ENCODE measurements at places on chromosomes 4 and X.

GRCh38 chr4:166091912-166092510 is 219.0 kb downstream of the TLL1 start:
- no peak for DNase-seq

- DNase-seq: no peak
Measured at GRCh38 chrX:150664290-150664689, 28.9 kb upstream of the MTMR1 start.

GRCh38 chr4:51932684-51933083 is 87.5 kb downstream of the LRRC66 start:
- no peak for DNase-seq

GRCh38 chr4:86159216-86159615 is 200.6 kb downstream of the MAPK10 start:
- DNase-seq: no peak

DNA sequence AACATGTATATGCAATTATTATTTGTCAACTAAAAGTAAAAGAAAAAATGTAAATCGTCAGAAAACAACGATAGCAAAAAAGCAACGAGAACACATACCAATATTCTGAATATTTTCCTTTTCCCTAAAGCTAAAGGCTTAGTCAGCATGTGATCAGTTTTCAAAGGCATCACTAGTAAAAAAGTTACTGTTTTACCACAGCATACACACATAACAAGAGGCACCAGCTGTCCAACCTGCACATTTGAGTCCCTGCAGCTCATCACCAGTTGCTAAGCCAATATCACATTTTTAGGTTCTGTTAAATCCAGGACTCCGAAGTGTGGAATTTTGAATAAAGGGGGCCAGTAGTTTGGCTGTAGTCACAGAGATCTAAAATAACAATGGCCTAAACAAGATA is 203.8 kb downstream of the ADGRA3 start:
- no peak for DNase-seq

DNA sequence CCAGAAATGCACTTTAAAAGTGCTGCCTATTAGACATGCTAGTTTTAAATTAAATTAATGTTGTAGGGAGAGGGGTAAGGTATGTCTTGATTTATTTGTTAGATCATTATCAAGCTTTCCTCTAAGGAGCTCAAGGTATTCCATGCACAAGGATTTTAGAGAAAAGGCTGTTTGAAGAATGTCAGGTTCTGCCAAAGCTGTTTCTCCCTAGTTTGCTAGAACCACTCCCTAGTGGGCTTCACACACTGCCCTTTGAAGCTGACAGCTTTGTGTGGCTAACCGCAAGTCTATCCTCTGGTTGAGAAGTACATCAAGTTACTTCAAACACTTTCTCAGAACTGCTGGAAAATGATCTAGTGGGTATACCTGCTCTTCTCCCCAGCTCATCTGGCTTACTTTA is 32.3 kb downstream of the RASL11B start:
- no peak for DNase-seq

DNA sequence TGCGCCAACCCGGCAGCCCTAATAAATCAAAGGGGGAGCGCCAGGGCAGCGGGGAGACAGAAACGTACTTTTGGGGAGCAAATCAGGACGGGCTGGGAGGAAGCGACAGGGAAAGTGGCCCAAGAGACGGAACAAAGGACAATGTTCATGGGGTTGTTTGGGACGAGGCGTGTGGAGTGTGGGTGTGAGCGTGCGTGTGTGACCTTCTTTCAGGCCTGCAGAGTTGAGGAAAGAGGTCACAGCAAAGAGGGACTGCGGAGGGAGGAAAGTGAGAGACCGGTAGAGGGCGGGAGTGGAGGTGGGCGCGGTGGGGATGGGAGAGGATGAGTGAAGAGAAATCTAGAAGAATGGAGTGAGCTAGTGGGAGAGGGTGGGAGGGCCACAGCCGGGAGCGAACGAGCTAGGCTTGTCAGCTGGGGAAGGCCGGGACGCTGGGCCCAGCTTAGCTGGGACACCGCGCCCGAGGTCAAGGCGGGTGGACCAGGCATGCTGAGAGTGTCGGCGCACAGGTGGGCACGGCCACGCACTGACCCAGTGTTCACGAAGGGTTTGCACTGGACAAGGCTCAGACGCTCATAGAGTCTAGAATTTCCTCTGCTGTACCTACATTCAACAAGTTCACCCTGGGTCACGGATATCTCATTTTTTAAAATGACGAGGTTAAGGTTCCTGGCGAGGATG is 14.7 kb upstream of the PITX2 start:
- no peak for DNase-seq

DNA sequence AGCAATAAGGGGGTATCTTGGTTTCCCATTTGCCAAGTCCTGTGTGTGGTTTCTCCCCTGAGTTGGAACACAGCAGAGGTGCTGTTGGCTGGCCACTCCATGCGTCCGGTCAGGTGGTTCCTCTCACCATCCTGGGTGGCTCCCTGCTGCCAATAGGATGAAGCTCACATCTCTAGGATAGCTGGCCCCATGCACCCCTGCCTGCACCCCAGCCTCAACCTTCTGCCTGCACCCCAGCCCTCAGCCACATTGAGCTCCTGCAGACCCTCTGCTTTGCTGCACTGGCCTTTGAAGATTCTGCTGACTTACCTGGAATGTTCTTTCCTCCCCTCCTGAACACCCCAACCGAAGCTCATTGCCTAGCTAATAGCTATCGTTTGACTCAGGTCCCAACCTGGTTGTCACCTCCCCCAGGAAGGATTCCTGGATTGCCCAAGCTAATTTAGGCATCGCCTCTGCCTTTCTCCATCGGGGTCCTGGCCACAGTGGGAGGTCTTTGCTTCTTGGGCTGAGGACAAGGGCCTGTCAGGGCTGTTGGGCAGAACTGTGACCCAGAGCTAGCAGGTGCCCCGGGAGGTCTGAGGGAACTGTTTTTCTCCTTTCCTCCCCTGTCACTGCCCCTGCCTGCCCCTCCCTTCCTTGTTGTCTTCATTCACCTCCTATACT is 36.6 kb upstream of the GRPEL1 start:
- peak; percentile 80 for DNase-seq

GRCh38 chr4:16713271-16713670 is 185.2 kb downstream of the LDB2 start:
- no peak for DNase-seq

GRCh38 chr4:159222043-159222552 is 119.2 kb downstream of the RAPGEF2 start:
- no peak for DNase-seq

- DNase-seq: no peak
Measured at GRCh38 chr4:124390861-124391260, 321.7 kb downstream of the ANKRD50 start.

GRCh38 chrX:13837290-13837745 is 20.4 kb upstream of the GPM6B start:
- no peak for DNase-seq

GRCh38 chr4:60683973-60684372 is 516.2 kb upstream of the ADGRL3 start:
- no peak for DNase-seq

DNA sequence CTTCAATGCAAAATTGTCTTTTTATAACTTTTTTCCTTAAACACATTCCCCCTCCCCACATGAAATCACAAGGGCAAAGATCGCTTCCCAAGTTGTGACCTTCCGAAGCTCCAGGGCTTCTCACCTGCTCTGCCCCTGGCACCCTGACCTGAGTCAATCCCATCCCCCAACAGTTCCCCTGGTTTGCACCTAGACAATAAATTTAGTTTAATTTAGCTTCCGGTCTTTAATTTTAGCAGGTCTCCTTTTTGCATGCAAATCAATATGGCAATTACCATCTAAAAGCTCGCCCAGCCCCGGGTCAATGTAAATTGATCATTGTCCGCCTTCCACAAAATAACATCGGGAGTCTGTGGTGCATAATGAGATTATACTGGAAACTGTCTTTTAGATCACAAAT is 6.8 kb downstream of the BCOR start:
- no peak for DNase-seq

GRCh38 chrX:129522184-129523078 is 859 bp downstream of the SMARCA1 start:
- peak; percentile 19 for DNase-seq

- no peak for DNase-seq
Measured at GRCh38 chr4:96183611-96184010, 343.7 kb downstream of the PDHA2 start.

DNA sequence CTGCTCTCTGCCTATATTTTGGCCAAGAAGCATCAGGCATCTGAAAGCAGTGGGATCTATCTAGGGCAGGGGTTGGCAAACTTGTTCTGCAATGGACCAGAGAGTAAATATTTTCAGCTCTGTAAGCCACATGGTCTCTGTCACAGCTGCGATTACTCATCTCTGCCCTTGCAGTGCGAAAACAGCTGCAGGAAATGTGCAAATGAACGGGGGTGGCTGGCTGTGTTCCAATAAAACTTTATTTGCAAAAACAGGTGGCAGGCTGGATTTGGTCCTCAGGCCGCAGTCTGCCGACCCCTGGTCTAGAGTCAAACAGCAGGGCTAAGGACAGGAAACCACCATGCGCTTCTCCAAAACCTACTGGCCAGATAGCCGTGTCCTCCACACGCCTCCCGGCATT is 48.6 kb downstream of the ACOX3 start:
- no peak for DNase-seq

DNA sequence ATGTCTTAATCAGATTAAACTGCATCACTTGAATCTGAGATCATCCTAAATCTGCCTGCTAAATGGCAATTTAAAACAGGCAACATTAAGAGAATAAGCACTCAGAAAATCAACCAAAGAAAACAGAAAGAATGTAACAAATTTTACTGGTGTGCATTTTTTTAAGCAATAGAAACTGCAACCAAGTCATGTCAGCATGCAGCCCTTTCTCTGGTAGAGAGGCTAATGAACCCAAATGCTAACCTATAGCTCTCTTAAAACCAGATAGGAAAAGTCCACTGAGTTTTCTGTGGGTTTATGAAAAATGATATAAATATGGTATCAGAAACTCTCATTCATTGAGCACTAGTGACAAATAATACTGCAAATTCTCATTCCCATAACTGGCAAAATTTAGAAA is 35.6 kb downstream of the COL25A1 start:
- no peak for DNase-seq

GRCh38 chrX:70826715-70827114 is 81.8 kb downstream of the TEX11 start:
- no peak for DNase-seq

GRCh38 chrX:74527350-74527749 is 87.1 kb downstream of the RLIM start:
- no peak for DNase-seq

DNA sequence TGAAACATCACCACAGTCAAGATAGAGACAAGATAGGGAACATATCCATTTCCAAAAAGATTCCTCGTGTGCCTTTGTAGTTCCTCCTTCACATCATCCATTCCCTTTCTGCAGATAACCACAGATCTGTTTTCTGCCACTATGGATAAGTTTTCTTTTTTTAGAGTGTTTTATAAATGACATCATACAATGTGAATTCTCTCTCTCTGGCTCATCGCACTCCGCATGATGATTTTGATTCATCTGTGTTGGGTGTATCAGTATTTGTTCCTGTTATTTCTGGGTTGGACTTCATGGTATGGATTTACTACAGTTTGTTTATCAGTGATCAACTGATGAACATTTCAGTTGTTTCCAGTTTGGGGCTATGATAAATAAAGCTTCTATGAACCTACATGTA is 23.2 kb upstream of the ANXA3 start:
- DNase-seq: no peak

DNA sequence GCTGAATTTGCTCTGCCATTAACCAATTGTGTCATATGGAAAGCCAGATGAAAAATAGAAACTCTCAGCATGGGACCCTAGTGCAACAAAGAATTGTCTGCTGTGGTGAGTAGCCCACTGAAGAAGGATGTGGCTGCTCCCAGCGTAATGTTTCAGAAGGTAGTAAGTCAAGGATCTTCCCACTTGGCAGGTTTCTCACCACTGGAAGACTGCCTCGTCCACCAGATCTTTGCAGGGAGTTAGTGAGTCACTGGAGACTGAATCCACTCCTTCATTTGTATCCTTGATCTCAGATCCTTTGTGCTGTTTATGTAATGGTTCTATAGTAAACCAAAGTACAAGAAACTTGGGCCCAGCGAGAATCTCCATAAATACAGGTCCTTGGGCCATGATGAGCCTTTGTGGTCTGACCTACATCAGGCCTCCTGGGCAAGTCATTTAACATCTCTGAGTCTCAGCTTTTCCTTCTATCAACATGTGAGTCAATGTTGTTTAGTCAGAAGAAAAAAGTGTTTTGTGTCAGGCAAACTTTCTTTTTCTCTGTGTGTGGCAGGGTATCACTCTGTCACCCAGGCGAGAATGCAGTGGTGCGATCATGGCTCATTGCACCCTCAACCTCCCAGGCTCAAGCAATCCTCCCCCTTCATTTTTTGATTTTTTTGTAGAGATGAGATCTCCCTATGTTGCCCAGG is 78.0 kb upstream of the CCDC160 start:
- DNase-seq: no peak

- no peak for DNase-seq
Measured at GRCh38 chrX:41518127-41518840, 71.1 kb downstream of the NYX start.

DNA sequence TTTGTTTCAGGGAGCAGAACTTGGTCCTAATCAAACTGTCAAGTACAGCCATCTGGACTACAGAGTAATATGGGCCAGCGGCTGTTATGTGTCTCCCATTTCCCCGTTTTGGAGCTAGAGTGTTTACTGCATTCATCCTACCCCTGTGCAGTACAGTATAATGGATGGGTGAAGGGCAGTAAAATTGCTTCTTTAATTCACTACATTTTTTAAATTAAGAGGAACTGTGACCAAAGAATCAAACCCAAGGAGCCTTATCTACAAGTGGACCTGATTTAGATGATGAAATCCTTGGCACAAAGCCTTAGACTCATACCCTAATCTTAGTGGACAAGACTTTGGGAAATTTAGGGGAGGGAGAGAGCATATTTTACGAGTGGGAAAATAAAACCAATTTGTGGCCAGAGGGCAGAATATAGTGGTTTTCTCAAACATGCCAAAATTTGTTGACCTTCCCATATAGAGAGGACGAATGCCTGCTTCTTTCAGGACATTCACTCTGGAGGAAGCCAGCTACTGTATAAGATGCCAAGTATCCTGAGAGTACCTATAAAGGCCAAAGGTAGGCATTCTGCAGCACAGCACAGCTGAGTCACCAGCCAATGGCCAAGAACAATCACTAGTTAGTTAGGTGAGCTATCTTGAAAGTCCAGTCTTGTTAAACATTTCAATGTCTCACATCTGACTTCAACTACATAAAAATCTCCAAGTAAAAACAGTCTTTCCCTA is 253.8 kb upstream of the KCNIP4 start:
- no peak for DNase-seq

GRCh38 chr4:149161247-149161646 is 654.4 kb downstream of the IQCM start:
- no peak for DNase-seq

DNA sequence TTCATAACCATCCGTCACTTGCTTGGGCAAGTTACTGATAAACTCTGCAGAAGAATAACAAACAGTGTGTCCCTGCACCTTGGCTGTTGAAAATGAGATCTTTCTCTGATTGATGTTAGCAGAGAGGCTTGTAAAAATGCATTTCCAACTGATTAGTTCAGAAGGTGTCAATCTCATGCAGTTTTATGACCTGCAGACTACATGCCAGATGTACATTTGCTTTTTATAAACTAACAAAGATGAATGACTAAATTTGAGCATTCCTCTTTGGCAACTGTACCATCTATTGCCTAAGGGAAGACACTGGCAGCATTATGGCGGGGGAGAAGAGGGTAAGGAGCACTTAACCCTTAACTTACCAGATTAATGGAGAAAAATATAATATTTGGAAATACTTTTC is 192.8 kb downstream of the DCTD start:
- DNase-seq: no peak

All from lower leg skin (tissue), 4 donors.